ENCODE measurements at places on chromosomes 16 and 17.

GRCh38 chr16:4850211-4850610 lies 2.9 kb downstream of the UBN1 start:
- DNase-seq: no peak

- no peak for DNase-seq
These were observed 25.6 kb upstream of the BHLHA9 start for GRCh38 chr17:1244606-1245012.

GRCh38 chr17:60671482-60671881 lies 6.2 kb upstream of the BCAS3 start:
- DNase-seq: no peak

DNA sequence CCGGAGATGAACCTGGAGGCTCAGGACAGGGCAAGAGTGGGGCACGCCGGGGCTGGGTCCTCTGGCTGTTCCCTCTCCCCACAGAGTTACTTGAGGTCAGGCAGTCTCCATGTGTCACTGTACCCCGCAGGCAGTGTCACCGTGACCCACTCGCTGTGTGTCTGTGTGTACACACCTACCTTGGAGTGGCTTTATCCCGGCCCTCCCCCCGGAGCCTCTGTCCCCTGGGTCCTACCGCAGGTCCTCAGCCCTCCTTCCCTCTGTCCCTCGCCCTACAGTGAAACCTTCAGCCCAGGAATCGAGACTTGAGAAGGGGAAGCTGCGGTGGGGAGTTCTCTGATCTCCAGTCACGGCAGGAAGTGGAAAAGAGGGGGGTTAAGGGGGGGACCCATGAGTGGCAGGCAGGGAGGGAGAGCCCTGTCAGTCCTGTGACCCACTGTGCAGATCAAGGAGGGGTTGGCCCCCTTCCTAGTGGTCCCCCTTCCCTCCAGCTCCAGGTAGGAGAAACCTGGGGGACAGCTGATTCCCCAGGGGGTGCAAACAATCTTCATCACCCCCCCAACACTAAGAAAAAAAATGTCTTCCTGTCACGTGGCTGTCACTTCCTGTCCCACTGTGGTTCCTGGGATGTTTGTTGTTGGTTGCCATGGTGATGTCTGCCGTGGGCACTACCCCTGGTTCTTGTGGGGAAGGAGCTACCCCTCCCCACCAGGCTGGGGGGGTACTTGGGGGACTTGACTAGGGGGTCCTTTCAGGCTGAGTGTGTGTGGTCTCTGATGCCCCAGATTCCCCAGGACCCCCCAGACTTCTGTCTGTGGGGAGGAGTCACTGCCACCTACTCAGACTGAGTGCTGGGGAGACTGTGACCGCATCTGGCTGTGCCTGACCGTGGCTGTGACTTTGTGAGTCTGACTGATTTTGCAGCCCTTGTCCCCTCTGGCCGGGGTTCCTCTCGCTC lies 13.7 kb downstream of the RARA start:
- DNase-seq: peak; percentile 97

DNA sequence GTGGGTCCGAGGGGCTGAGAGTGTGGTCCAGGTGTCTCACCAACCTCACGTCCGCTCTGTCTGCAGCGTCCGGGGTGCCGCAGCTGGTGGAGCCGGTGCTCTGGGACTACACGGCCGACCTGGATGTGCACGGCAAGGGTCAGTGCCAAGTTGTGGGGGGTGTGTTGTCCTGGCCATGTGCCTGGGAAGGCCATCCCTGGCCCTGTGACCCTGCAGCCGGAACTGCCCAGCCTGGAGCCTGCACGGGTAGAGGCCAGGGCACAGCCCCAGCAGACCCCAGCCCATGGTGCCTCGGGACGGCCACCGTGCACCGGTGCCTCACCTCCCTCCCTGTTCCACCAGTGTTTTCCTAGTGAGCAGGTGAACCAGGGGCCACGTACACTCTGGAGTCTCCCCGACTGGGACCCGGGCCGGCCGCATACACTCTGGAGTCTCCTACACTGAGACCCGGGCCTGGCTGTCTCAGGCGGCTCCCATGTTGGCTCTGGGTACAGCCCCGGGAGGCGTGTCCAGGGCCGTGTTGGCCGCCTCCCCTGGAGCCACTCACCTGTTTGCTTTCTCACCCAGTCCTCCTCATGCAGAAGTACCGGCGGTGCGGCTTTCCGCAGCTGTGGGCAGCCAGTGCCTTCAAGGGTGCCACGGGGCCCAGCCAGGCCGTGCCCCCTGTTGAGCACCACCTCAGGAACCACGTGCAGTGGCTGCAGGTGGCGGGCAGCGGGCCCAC lies 13.8 kb downstream of the CYBC1 start:
- DNase-seq: no peak

Measured in activated CD4-positive, alpha-beta T cell treated with anti-CD3 and anti-CD28 coated beads, Interleukin-2, amount 10 ng/mL, durations not matched to agents 24 days and 14 days (primary cell).